CD4-positive, alpha-beta T cell (primary cell): ENCODE measurements at places on chromosomes 4 and X.

DNA sequence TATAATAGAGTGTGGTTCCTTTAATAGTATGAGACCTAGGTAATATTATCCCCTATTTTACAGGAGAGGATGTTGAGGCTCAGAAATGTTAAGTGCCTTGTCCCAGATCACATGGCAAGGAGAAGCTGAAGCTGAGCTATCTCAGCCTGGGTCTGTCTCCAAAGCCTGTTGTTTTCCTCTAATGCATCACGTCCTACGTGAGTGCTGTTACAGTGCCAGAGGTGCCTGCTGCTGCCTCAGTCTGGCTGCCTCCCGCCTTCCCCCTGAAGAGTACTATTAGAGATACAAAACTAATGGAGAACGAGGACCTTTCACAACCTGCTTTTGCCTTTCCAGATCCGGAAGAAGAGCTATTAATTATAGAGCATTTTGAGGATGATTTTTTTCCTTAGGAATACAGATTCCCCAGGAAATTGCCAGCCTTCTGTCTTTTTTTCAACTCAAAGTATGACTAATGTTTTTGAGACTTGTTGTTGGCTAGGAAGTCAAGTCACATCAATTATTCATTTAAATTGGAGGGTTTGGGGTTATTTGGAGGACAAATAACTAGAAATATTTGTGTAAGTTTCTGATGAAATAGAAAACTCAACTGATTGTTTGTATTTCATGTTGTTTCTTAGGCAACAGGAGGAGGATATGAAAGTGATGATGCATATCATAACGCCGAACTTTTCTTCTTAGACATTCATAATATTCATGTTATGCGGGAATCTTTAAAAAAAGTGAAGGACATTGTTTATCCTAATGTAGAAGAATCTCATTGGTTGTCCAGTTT is 43.9 kb upstream of the MTMR1 start:
- no peak for DNase-seq

GRCh38 chr4:189098932-189099696 is 841.6 kb upstream of the FRG1 start:
- no peak for DNase-seq

DNA sequence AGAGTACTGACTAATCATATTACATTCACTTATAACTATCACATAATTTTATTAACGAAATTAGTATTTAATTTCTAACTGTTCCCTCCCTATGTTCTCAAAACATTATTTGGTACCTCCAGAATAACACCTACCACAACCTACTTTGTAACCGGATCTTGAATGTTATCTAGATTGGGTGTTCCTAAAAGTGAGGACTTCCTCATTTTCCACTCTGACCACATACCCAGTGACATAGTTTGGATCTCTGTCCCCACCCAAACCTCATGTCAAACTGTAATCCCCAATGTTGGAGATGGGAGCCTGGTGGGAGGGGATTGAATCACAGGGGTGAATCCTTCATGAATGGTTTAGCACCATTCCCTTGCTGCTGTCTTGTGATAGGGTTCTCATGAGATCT is 21.8 kb downstream of the NR3C2 start:
- DNase-seq, result no peak

DNA sequence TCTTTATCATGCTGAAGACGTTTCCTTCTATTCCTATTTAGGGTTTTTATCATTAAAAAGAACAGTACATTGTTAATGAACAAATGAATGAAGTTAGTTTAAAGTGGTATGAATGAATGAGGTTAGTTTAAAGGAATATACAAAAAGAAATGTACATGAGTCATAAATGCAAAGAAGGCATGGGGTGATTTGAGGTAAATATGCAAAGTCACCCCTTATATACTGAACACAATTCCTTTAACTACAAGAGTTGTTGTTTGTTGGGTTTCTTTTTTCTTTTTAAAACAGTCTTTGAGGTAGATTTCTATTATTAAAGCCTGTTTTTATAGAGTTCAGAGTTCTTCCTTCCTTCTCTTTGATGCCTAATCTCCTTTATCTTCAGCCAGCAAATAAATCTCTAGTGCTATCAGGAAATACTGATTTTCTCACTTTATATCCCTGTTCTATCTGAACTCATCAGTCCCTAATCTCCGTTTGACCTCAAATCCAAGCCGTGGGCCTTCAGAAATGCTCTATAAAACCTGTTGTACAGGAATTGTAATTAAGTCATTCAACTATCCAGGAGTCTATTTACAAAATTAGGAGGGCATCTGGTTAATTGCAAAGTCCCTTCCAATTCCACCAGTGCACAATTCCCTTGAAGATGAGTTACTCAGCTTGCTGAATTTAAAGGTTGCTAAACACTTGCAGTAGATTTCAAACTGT is 31.6 kb upstream of the ABCG2 start:
- no peak for DNase-seq

DNA sequence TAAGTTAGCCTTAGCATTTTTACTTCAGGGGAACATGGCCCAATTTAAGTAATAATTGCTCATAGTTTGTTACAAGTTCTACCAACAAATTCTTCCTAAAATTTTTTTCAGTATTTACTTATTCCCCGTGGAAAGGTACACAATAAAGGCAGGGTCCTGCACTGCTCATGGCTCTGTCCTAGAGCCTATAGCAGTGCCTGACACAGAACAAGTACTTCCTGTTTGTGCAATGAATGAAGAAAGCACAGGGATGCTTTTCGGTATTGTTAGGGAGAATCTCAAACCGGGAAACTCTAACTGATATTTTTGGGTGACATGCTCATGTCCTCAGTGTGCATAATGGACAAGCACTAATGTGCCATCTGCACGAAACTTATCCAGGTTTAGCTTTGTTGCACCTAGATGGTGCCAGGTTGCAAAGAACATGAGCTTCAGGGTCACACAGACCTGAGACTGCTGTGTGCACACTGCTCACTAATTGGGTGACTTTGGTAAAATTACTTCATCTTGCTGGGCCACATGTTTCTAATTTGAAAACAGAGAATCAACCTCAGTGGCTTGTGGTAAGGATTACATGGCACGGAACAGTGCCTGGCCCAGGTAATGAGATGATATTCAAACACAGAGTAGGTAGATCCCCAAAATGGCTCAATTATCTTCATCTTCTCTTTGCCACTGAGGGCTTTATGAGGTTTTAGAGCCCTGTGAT is 175.8 kb upstream of the NPY2R start:
- no peak for DNase-seq

DNA sequence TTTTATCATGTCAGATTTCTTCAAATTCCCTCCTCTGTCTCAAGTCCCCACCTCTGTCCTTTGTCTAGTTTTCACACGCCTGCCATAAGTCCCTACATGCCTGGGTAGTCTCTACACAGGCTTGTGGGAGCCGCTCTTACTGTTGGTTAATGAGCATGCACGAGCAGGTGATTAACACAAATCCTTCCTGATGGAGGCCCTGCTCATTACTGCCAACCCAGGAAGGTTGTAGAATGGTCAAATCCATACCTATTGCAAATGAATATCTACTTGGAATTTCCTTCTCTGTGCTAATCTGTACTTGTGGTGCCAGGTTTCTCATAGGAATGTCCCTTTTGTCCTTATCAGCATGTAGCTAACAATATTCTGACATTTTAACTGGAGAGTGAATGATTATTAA is 208.4 kb upstream of the HDX start:
- DNase-seq, result no peak

DNA sequence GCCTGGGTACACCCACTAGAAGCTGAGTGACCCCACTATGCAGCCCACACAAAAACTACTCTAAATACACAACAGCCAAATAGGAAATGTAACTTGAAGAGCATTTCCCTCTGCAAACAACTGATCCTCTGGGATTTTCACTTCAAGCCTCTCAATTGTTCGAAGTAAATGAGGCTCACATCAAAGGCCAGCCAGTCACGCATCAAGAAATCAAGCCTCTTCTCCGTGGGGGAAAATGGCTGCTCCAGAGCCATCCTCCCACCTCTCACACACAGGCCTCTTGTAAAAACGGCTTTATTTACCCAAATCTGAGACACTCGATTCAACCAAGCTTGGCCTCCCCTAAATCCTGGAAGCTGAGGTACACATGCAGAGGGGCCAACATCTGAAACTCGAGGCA is 14.3 kb downstream of the PCDH19 start:
- no peak for DNase-seq

GRCh38 chr4:114688059-114688458 is 89.5 kb downstream of the UGT8 start:
- no peak for DNase-seq

DNA sequence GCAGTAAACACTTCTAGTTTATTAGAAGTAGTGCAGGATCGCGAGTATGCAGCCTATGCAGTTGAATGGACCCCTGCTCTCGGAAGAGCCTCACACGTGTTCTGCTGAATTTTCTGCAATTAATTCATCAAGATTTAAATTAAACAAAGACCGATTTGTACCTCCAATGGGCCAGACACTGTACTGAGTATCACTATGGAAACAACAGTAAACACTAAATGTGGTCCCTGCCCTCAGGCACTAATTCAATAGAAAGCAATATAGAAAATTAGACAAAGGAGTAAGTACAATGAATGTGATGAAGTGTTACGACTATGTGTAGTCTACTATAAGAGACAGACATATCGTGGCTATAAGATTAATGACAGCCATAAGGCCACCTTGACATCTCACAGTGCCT is 740.3 kb upstream of the FRG1 start:
- no peak for DNase-seq

DNA sequence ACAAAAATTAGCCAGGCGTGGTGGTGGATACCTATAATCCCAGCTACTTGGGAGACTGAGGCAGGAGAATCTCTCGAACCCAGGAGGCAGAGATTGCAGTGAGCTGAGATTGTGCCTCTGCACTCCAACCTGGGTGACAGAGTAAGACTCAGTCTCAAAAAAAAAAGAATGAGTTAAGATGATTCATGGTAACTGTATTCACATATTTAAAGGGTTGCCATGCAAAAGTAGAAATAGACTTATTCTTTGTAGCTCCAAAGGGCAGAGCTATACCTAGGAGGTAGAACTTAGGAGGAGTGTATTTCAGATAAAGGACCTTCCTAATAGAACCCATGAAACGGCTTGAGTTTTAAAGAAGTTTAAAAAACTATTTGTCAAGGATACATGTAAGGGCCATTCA is 104.3 kb upstream of the IL13RA1 start:
- DNase-seq, result no peak

DNA sequence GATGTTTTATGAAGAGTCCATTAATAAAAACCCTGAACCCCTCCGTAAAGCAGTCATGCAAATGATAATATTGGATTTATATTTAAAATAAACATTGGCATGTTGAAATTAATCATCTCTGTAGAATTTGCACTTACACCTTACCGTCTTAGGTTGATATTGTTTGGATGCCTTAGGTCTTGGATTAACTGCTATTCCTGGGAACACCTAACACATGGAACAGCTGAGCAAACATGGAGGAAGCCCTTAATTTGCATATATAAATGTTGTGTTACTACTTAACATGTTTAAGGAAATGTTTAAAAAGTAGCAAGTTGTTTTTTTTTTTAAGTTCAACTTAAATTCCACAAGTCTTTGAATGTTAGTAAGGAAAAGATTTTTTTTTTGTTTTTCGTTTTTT is 62.5 kb downstream of the NSD2 start:
- no peak for DNase-seq

DNA sequence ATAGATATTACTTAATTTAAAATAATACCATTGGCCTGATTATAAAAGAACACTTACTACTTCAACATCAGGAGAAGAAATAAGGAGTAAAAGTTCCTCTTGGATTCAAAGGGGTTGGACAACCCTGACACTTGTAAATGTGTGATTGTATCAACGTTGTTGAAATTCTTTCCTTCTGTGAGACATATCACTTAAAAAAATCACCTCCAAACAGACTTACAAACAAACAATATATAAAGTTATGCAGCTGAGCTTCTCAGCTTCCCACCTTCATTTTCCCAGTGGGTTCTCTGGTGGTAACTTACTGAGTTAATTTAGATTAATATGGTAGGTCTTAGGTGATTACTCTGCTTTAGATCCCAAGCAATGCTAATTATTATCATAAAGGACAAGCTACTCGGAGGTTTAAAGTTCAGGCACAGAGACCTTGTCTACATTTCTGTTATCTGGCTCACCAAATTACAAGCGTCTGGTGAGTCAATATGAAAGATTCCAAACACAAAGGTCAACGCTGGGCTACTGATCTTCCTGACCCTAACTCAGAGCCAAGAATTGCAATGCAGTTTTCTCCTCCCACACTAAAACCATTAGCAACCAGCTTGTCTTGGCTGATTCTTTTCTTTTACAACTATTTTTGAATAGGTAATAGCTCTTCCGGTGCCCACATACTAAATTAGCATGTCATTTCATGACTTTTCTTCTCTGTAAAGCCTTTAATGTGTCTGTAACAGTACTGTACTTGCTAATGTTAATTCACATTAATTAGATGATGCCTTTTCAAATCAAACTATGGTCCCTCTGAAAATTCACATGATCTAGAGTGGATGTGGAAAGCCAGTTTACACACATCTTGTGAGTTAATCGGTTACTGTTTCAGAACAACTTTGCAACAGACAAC is 157.6 kb downstream of the RASL11B start:
- DNase-seq, result no peak

- no peak for DNase-seq
Observed at GRCh38 chr4:2799224-2799911, 6.5 kb downstream of the SH3BP2 start.

GRCh38 chr4:68433582-68433981 is 13.7 kb upstream of the TMPRSS11E start:
- DNase-seq, result no peak

GRCh38 chr4:35684755-35685154 is 559.6 kb downstream of the ARAP2 start:
- DNase-seq, result no peak

DNA sequence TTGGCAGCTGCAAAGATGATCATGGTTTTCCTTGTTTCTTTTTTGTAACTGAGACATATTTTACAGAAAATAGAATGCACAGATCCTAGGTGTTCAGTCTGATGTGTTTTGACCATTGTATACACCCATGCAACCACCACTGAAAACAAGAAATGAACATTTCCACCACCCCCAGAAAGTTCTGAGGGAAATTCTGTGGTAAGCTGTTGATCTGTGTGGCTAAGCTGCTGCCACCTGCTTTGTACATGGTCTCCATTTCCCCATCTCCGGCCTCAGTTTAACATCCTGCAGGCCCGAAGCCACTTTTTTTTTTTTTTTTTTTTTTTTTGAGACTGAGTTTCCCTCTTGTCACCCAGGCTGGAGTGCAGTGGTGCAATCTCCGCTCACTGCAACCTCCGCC is 65.3 kb downstream of the NYX start:
- no peak for DNase-seq

DNA sequence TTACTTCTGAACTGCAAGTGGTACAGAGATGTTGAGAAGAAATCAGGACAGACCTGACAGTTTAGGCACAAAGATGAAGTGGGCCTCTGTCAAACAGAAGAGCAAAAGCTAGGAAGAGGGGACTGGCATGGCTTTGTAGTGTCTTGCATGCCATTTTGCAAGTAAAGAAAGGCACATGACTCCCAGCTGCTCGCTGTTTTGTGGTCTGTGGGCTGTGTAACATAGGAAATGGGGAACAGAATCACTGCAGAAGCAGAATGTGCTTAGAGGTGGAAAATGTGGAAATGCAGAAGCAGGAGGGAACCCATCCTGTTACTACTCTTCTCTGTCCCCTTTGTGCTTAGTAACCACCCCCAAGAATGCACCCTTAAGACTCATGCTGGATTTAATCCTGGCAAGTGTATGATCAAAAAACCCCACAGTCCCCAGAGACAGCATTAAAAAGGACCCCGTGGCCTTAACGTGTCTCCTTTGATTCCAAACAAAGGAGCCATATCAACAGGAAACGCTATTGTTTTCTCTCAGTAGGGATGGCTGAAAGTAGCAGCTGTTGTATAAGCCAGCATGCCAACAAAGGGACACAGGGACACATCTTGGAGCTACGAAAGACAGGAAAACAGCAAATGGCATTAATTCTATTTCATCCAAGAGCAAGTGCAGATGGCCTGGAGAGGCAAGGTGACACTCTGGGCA is 177.6 kb upstream of the GLRA2 start:
- no peak for DNase-seq
